ENCODE measurements at places on chromosomes 3 and 15. TPM values are rescaled to one million over a fixed set of nuclear protein-coding genes. Genes with fewer than 3 reads are reported as not detected.

GRCh38 chr3:119293871-119294695 lies at the start of gene ARHGAP31:
ARHGAP31 (plus strand) TSS chr3:119294383; CDS start chr3:119294905, 522 bp downstream.
- peak; percentile 60 for DNase-seq

DNA sequence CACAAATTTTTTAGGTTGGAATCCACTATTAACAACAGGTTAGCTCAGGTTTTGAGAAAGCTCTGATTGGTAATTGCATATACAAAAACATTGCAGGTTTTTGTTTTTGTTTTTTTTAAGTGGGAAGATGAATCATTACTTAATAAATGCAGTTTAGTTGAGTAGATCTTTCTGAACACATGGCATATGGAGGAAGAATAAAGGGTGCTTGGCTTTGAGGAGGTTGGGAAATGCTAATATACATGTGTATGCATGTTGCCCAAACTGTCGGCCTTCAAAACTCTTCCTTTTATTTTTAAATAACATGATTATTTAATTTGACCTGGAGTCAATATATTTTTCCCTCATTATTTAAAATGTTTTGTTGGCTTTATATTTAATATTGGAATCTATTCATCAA lies 32.8 kb downstream of the ZBTB38 start:
- no peak for DNase-seq

Gene DLEC1
- total RNA-seq, result not detected

DNA sequence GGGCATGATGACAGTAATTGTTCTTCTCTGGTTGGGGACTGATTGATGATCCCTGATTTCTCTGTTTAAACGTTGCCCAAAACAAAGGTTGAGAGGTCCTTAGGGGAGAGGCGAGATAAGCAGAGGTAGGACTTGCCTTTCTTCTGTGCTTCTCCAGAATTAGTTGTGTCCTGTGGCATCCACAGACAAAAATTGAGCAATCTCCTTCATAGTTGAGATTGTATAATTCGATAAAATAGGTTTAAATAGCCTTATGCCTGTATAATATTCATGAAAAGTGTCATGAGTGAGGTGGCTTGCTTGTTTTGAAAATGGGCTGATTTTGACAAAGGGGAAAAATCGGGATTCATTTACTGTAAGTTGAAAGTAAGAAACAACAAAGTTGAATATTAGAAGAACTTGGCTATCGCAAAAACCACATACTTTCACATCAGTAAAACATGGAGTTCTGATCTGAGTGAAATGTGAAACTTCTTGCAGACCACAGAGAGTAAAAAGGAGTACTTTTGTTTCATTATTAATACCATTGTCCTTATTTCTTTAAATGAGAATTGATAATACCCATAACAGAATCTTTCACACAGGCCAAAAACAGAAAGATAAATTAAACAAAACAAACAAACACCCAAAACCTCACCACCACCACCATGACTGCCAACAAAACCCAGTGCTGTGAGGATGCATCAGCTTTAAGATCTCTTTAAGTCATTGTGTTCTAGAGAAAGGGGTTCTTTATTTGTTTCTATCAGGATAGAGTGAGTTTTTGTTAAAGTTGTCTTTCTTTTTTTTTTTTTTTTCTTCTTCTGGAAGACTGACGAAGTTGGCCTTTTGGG lies 155.7 kb downstream of the LPP start:
- no peak for DNase-seq

DNA sequence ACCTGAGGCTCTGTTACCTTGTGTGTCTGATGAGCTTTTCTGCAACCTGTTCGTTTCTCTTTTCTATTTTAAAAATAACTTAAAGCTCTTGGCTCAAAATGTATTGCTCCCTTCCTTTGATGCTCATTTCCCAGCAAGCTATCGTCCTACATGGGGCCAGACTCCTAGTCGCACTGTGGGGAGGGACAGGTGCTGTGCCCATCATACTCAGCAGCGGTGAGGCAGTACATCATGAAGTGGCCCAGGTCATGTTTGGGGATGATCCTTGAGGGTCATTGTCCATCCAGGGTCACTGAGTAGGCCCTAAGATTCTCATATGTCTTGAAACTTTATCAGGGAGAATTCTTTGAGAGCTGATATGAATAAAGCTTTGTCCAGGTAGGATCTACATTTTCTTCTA lies 41.1 kb downstream of the PTH1R start:
- DNase-seq, result no peak

Gene PDIA3
- total RNA-seq, result 217 TPM

Gene DCBLD2
- total RNA-seq, result 808 TPM

Gene GBE1
- 82.9 TPM for total RNA-seq

DNA sequence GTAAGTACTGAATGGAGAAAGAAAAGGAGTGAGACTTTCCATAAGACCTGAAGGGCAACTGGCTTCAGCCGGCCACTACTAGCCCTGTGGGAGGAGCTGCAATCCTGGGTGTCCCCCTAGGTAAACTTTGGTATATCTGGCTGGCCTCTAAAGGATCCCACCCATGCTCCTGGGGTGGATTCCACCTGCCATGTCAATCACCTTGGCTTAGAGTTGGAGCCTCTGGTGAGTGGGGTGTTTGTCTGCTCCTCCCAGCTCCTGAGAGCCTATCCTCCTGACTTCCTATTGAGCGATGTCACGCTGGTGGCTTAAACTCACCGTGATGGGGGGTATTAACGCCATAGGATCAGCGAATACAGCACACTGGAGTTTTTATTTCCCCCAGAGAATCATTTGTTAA lies 2.6 kb downstream of the SPTBN5 start:
- no peak for DNase-seq

- DNase-seq, result no peak
Observed at GRCh38 chr3:129604767-129605166, 1.7 kb downstream of the PLXND1 start.

Gene LMLN
- total RNA-seq, result 5.7 TPM

Gene SLC6A20
- not detected for total RNA-seq

DNA sequence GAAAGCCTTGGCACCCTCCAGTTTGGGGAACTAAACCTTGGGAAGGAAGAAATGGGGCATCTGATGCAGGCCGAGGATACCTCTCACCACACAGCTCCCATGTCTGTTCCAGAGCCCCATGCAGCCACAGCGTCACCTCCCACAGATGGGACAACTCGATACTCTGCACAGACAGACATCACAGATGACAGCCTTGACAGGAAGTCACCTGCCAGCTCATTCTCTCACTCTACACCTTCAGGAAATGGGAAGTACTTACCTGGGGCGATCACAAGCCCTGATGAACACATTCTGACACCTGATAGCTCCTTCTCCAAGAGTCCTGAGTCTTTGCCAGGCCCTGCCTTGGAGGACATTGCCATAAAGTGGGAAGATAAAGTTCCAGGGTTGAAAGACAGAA lies 7.7 kb downstream of the MAP1A start:
- no peak for DNase-seq

Gene SMCO1
- total RNA-seq, result not detected

- DNase-seq, result no peak
Observed at GRCh38 chr15:79609506-79609905, 177.4 kb downstream of the MINAR1 start.

- no peak for DNase-seq
Observed at GRCh38 chr3:23455775-23456174, 252.6 kb downstream of the UBE2E2 start.

Gene TGFBR2
- total RNA-seq, result 16.6 TPM

GRCh38 chr3:61092870-61093269 lies 158.4 kb downstream of the FHIT start:
- no peak for DNase-seq

Gene LMOD3
- not detected for total RNA-seq

- no peak for DNase-seq
Observed at GRCh38 chr3:78249294-78249693, 1209.4 kb downstream of the ROBO2 start.

DNA sequence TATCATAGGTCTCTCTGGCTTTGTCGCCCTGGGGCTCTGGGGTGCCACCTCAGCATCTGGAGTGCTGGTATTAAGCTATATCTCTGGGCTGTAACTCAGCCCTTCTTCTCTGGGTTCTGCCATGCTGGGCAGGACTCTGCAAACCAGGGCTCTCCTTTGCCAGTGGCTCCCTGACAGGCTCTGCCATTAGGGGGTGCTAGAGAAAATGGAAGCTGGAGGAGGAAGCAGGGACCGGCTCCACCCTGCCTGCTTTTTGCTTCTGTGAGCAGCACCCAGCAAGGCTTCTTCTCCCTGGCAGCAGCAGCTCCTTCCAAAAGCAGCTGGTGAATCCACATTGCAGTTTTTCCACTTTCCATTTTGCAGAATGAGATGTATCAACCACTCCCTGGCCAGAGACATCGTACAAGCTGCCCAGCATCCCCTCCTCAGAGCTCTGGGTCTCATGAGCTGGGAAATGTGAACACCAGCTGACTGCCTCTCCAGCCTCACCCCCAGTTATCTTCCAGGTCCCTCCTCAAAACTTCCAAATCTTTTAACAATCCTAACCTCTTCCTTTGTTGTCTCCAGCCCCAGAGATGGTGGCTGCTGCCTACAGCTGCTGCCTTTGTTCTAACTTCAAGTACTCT lies 165.0 kb downstream of the ABHD5 start:
- peak; percentile 58 for DNase-seq

Gene RTP3
- not detected for total RNA-seq

Gene GOLGA8S
- not detected for total RNA-seq

GRCh38 chr3:123587401-123587800 lies 2.5 kb upstream of the HACD2 start:
- DNase-seq, result no peak

- DNase-seq, result no peak
Observed at GRCh38 chr15:61715082-61715481, 345.2 kb downstream of the VPS13C start.

DNA sequence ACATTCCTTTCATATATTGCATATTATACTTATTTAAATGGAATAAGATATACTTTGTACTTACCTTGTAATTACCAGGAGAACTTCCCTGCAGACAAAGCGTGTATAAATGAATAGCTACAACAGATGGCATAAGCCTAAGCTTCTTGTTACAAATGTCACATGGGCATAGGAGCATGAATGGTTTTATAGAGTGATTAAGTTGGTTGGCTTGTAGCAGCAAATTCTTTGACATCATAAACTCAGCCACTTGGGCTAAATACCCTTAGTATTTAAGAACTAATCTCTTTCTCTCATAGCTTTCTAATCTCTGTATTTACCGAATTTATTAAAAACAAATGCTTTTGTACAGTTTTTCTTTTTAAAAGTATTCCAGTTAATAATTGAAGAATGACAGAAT lies at the start of gene UBAP1L:
Gene UBAP1L, minus strand, starts transcription at position 115 of the 400 bp plus-strand sequence. CDS start 8,985 bp downstream, outside the sequence.
- no peak for DNase-seq

Gene TGM5
- 0.14 TPM for total RNA-seq

GRCh38 chr3:168250415-168250861 lies 154.7 kb upstream of the GOLIM4 start:
- peak; percentile 29 for DNase-seq

DNA sequence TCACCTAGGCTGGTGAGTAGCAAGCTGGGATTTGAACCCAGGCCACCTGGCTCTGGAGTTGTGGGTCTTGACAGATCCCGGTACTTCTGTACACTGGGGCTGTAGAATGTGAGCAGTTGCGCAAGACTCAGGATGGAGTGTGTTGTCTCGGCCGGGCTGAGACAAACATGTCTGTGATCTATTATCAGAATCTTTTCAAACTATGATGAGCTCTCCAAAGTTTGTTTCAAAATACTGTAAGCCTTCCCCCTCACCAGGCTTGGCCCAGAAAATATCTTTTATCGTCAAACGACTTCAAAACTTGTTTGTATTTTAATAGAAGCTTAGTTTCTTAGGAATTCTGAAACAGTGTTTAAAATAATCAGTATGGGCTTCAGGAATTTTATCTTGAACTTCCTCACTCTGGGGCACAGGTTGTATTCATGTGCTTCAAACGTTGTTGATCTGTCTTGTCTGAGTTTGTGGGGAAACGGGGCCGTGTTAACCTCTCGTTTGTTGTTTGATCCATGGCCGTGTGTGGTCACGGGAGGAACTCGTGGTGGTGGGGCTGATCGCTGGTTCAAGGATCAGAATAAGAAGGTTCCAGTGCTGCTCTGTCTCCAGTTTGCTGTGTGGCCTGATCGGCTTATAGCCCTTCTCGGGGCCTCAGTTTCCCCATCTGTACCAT lies 40.3 kb upstream of the TFRC start:
- no peak for DNase-seq

DNA sequence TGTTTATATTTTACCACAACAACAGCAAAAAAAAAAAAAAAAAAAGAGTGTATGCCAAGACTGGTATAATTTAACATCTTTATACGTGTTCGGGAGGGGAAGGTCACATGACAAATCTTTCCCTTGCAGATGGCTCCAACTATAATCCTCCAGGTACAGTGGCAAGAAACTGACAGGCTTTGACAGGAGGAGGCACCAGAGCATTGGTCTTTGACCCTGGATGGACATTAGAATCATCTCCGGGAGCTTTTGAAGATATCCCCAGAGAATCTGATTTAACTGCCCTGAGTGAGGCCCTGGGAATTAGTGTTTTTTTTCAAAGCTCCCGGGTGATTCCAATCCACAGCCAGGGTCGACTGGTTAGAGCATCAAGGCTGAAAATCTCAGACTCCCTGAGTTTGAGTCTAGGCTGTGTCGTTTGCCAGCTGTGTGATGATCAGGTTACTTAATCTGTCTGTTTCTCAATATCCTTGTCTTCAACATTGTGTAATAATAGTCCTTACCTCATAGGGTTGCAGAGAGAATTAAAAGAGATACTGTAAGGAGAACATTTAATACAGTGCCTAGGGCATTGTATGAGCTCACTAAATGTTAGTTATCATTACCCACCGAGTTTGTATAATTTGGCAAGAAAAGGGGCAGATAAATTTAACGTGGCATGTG lies 8.9 kb upstream of the SEMA5B start:
- no peak for DNase-seq

GRCh38 chr15:70227147-70227546 lies 129.4 kb upstream of the TLE3 start:
- DNase-seq, result no peak

Gene SLC28A2
- not detected for total RNA-seq

Gene HTR3E
- not detected for total RNA-seq

Gene SV2B
- total RNA-seq, result not detected

DNA sequence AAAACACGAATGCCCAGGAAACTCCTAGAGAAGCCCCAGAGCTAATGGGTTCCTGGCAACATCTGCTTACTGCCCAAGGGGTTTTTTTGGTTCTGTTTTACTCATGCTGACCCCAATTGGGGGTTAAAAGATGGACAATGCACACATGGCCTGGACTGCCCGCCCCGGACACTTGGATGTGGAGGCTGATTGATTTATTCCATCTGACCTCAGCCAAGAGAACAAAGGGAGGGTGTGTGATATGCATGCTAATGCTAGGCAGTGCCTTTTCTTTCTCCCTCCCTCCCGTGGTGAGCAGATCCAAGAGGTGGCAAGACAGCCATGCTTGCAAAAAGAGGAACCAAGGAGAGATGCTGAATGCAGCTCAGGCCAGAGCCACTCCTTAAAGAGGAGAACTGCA lies 3.3 kb upstream of the LRTM1 start:
- no peak for DNase-seq

- DNase-seq, result peak; percentile 42
Observed at GRCh38 chr3:33578325-33579177, 138.3 kb upstream of the UBP1 start.

Gene TTC21A
- total RNA-seq, result 1.3 TPM

Gene ARID3B
- 1.5 TPM for total RNA-seq

Gene KLF15
- total RNA-seq, result 0.03 TPM

GRCh38 chr15:90018216-90018831 lies 17.2 kb downstream of the ZNF710 start:
- no peak for DNase-seq

- DNase-seq, result no peak
Observed at GRCh38 chr3:125161607-125162219, 50.8 kb downstream of the SLC12A8 start.

Gene CHRNA5
- total RNA-seq, result 20.3 TPM

Gene LMAN1L
- total RNA-seq, result not detected

GRCh38 chr3:80227216-80227615 lies 459.4 kb upstream of the ROBO1 start:
- no peak for DNase-seq

GRCh38 chr3:182180654-182181385 lies 469.1 kb downstream of the SOX2 start:
- DNase-seq, result peak; percentile 11

Measured in A172 (cell line).